ENCODE measurements at places on chromosomes 7 and 10. TPM values are rescaled to one million over a fixed set of nuclear protein-coding genes. Genes with fewer than 3 reads are reported as not detected.

Gene HYAL4
- total RNA-seq: not detected

Gene CNTNAP2
- total RNA-seq: 1.7 TPM

Gene SLC26A3
- total RNA-seq: 12.0 TPM

Gene TMUB1
- total RNA-seq: 66.6 TPM

Gene LEP
- total RNA-seq: not detected

Gene GJD4
- not detected for total RNA-seq

Gene ASZ1
- total RNA-seq: not detected

Gene TNKS2
- total RNA-seq: 36.7 TPM

Gene NKX2-3
- total RNA-seq: not detected

Gene INHBA
- total RNA-seq: 30.4 TPM

Gene HILPDA
- 5.3 TPM for total RNA-seq

Gene MRLN
- total RNA-seq: not detected

Gene WNT8B
- total RNA-seq: not detected

Gene PDE1C
- total RNA-seq: 19.9 TPM
